Cardiac muscle cell (in vitro differentiated cells and primary cell): ENCODE measurements at places on chromosomes 11 and 22. TPM values are rescaled to one million over a fixed set of nuclear protein-coding genes. Genes with fewer than 3 reads are reported as not detected.

GRCh38 chr11:112882494-112883381, 78.5 kb upstream of the NCAM1 start:
- no peaks in the 10 kb centered on the region for H3K27me3 ChIP-seq
- no peak overlapping the region for H3K27ac ChIP-seq
- H3K36me3 ChIP-seq: no peaks in the 10 kb centered on the region
- peaks cover 5% of the 10 kb centered on the region for H3K4me1 ChIP-seq

- no peaks in the 10 kb centered on the region for H3K36me3 ChIP-seq
- H3K27ac ChIP-seq: no peak overlapping the region
- no peak overlapping the region for H3K4me3 ChIP-seq
- no peak for DNase-seq
- H3K4me1 ChIP-seq: peaks cover 5% of the 10 kb centered on the region
Observed at GRCh38 chr11:78535027-78535426, 39.6 kb downstream of the NARS2 start.

GRCh38 chr11:117535850-117536411, 208.3 kb downstream of the CEP164 start:
- no peak overlapping the region for H3K4me3 ChIP-seq
- H3K4me1 ChIP-seq: no peaks in the 10 kb centered on the region
- no peaks in the 10 kb centered on the region for H3K27me3 ChIP-seq
- DNase-seq: no peak

DNA sequence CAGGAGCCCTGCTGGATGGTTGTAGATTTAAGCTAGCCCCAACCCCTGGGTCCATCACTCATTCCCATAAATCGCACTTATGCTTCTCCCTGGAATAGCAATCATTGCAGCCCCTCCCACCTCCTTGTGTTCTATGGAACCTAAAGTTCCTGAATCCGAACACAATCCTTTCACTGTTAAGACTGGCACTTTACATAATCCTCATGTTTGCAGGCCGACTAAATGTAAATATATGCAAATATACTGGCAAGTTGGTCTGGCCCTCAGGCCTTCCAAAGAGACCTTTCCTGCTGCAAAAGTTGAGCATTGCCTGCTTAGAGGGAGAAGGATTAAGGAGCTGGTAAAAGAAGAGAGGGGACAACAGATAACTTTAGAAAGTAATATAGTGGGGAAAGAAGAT, 892.9 kb downstream of the OPCML start:
- no peaks in the 10 kb centered on the region for H3K27me3 ChIP-seq
- H3K27ac ChIP-seq: no peak overlapping the region
- no peak overlapping the region for H3K4me3 ChIP-seq
- H3K4me1 ChIP-seq: no peaks in the 10 kb centered on the region
- no peaks in the 10 kb centered on the region for H3K36me3 ChIP-seq
- DNase-seq: no peak

- H3K27ac ChIP-seq: no peak overlapping the region
- no peaks in the 10 kb centered on the region for H3K4me1 ChIP-seq
- H3K4me3 ChIP-seq: no peak overlapping the region
- peak; percentile 82 for DNase-seq
- no peaks in the 10 kb centered on the region for H3K36me3 ChIP-seq
Observed at GRCh38 chr11:38460896-38461295, 1862.9 kb upstream of the RAG2 start.

DNA sequence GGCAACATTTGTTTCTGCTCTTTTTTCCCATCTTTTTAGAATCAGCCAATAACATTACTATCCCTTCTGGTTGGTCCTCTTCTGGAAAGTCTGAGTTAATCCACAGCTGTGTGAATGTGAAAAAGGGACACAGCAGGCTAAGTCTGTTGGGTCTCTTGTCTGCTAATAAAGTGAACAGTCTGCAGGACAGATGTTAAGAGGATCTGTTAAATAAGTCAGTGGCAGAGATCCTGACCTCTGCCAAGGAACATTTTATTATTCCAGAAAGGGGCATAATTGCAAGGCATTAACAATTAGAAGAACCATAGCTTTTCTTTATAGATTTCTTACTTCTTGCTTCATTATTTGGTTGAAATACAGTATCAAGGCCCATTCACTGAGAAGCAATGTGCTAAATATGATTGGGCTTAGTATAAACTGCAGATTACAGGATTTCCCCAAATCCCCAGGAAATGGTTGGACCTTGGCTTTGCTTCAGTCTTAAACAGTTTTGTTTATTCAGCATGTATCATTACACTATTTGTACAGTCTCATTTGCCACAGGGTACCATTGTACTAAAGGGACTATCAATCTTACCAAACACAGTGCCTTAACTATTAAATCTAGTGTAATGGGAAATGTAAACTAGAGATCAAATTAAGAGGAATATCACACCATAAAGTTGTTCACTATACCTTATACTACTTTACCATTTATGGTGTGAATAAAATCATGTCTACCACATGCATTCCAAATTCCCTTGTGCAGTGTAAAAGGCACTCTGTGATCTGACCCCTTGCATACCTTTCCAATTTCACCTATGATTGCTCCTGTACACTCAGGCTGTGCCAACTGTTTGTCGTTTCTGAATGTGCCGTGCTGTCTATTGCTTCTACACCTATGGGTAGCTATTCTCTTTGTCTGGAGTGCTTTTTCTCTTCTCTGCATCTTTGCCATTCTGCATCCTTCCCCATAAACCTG, 274.0 kb downstream of the SOX6 start:
- no peaks in the 10 kb centered on the region for H3K27me3 ChIP-seq
- no peak overlapping the region for H3K27ac ChIP-seq
- peaks cover 11% of the 10 kb centered on the region for H3K4me1 ChIP-seq
- DNase-seq: no peak
- no peak overlapping the region for H3K4me3 ChIP-seq
- no peaks in the 10 kb centered on the region for H3K36me3 ChIP-seq

DNA sequence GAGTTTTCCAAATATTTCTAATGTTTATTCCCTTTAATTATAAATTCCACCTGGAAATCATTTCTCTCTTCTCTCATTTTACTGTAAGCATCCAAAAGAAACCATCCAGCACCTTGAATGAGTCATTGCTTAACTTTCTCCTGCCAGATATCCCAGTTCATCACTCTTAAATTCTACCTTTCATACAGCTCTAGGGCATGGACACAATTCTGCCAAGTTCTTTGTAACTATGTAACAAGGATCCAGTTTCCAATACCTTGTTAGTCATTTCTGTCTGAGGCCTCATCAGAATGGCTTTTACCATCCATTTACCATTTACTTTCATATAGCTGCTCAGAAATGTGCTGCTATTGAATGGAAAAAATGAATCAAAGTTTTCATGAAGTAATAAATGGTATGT, 455.4 kb upstream of the TENM4 start:
- H3K27ac ChIP-seq: no peak overlapping the region
- DNase-seq: no peak
- H3K4me3 ChIP-seq: no peak overlapping the region
- H3K27me3 ChIP-seq: no peaks in the 10 kb centered on the region
- no peaks in the 10 kb centered on the region for H3K36me3 ChIP-seq

PIH1D2 gene
- total RNA-seq: 1.3 and 2.4 TPM in 2 replicates

PSMA1 gene
- 88.9 and 133 TPM in 2 replicates for total RNA-seq
